ENCODE measurements at places on chromosomes 5 and 9.

DNA sequence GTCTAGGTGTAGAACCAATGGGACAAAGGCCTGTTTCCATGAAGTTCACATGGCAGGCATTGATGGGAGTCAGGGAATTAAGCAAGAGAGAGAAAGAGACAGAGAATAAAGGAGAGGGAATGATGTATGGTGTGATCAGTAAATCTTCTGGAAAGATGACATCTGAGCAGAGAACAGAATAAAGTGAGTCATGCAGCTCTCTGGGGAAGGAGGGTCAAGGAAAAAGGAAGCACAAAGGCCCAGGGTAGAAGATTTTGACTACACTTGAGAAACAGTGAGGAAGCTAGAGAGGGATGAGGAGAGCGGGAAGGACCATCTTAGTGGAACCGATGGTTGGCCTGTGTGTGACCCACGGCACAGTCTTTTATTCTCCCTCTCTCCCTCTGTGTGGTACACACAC is 425.9 kb downstream of the SPOCK1 start:
- no peak for DNase-seq

- no peak for DNase-seq
These were observed 115.9 kb downstream of the ATPSCKMT start for GRCh38 chr5:10133830-10134229.

GRCh38 chr9:11872471-11872870 is 820.7 kb upstream of the TYRP1 start:
- no peak for DNase-seq

DNA sequence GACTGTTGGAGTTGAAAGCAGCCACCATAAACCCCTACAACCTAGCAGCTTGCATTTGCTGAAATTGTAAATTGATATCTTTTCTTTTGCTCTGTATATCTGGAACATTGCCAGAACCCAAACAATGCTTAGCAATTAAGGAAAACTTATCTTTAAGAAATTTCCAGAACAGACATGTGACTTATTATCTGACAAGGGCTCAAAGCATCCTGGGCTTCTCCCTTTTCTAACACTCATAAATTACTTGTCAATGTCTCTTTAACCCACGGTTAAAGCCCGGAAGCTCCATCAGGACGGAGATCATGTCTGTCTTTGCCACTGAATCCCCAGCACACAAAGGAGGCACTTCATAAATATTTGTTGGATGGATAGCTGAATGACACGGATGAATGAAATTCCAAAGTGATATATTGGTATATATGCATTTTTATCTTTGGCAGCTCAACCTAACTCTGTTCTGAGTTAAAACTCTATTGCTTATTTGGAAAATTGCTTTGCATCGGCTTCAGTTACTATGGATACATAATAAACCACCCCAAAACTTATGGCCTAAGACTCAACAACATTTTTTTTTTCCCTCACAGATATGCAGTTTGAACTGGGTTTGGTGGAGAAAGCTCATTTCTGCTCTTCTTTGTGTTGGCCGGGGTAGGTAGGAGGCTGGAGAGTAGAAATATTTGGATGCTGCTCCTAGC is 103.1 kb upstream of the CLINT1 start:
- no peak for DNase-seq

- DNase-seq: no peak
These were observed 250.8 kb upstream of the KLF4 start for GRCh38 chr9:107740088-107740980.

DNA sequence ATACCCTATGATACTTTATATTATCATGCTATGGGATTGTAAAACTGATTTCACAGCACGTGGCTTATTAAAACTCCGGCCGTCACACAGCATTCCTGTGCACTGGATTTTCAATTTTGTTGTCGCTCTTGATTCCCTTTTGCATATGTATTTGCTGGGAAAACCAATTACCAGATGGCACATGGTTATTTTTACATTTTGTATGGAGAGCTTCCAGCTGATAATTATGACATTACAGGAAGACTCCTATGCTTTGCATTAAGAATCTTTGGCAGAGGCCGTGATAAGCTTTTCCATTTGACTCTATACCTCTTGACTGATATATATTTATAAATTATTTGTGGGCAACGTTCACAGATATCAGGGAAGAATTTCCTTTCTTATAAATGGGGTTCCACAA is 381.2 kb upstream of the RORB start:
- DNase-seq: no peak

- DNase-seq: no peak
These were observed 27.5 kb downstream of the ARL15 start for GRCh38 chr5:54282876-54283275.
